Myocyte (in vitro differentiated cells): ENCODE measurements at places on chromosomes 3 and 15.

DNA sequence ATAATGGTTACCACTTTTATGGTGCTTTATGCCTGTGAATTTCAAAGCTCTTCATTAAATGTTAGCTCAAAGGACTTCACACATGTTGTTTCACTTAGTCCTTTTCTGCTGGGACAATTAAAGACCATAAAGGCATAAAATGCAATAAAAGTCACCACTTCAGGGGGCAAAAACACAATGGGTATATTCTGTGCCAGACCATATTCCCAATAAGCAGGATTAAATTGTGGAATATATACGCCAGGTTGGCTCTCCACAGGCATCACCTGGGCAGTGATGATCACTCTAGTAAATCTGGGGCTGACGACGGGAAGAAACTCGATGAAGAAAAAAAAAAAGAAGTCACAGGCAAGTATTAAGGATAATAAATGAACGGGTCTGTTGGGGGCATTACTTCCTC is 370.2 kb upstream of the CNTN4 start:
- no peak for DNase-seq

- DNase-seq: no peak
Measured at GRCh38 chr3:141544697-141545096, 57.9 kb downstream of the RASA2 start.

DNA sequence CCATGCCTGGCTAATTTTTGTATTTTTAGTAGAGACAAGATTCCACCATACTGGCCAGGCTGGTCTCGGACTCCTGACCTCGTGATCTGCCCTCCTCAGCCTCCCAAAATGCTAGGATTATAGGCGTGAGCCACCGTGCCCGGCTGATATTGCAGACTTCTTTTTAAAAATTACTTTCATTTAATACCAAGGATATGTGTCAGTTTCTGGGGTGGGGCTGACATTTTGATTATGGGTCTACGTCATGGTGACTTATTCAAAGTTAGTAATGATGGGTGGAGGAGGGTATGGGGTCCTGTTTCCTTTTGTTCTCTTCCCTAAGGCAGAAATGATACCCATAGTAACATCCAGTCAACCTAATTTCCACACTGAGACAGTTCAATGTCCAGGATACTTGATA is 34.7 kb downstream of the GBE1 start:
- DNase-seq: no peak

DNA sequence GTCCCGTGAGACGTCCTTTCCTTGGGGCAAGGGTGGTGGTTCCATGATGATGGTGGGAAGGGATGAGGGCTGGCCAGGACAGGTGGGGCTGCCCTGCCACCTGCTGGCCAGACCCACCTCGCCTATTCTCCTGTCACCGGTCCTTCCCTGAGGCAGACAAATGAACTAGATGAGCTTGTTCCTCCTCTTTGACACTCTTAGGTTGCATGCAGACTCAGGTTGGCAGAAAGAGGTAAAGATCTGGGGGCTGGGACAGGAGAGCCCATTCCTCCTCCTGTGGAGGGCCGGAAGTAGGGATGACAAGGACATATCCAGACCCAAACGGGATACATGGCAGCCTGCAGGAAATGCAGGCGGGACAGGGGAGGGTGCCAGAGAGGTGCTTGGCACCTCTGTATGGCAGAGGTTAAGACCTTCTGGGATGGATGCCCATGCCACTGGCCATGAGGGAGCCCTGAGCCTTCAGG is 38.6 kb downstream of the ACSBG1 start:
- DNase-seq: no peak

DNA sequence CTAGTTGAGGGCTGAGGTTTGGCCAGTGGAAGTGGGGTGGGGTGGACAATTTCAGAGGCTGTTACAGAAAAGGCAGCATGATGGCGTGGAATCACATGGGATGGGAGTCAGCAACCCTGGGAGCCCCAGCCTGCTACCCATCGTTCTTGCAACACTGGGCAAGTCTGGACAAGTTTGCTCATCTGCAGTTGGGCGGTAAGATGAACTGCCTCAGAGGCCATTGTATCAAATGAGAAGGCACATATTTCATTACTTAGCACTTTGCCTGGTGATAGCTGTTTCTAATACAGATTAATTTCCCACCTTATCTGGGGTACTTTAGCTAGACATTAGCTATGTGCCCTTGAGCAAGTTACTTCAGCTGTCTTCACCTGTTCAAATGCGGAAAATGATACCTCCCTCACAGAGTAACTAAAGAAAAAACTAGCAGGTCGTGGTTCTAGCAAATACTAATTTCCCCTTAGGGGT is 248.9 kb downstream of the THSD4 start:
- peak; percentile 21 for DNase-seq
